Left renal pelvis (tissue), 4 donors: ENCODE measurements at places on chromosomes 12 and 14. TPM values are rescaled to one million over a fixed set of nuclear protein-coding genes. Genes with fewer than 3 reads are reported as not detected.

GRCh38 chr12:13074396-13075117, 28.9 kb downstream of the GSG1 start:
- DNase-seq: no peak

DNA sequence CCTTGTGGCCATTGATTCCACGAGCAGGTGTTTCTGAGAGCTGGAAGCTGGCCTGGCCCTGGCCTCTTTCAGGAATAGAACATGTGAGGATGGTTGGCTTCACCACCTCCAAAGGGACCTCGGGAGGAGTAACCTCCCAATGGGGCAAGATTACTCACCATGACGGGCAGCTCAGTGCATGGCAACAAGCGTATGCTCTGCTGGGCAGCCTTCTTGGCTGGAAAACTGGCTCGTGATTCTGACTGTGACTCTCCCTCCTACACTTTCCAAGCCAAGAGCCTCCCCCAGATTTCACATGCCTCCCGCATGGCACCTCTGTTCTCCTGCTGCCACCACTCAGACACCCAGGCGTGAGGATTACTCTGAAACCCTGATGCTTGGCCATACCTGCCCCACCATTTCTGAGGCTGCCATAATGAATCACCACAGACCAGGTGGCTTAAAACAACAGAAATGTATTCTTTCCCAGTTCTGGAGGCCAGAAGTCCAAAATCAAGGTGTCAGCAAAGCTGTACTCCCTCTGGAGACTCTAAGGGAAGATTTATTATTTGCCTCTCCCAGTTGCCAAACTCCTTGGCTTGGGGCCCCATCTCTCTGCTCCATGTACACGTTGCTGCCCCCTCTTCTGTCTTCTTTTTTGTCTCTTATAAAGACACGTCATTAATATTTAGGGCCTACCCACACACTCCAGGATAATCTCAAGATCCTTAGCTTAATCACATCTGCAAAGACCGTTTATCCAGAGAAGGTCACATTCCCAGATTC, 215.9 kb downstream of the CHST11 start:
- no peak for DNase-seq

GRCh38 chr14:87952307-87953094, 40.5 kb downstream of the GALC start:
- no peak for DNase-seq

The NKX2-1 gene
- polyA plus RNA-seq: 0.52 TPM

GRCh38 chr12:132348176-132348575, 18.8 kb upstream of the GALNT9 start:
- no peak for DNase-seq

DNA sequence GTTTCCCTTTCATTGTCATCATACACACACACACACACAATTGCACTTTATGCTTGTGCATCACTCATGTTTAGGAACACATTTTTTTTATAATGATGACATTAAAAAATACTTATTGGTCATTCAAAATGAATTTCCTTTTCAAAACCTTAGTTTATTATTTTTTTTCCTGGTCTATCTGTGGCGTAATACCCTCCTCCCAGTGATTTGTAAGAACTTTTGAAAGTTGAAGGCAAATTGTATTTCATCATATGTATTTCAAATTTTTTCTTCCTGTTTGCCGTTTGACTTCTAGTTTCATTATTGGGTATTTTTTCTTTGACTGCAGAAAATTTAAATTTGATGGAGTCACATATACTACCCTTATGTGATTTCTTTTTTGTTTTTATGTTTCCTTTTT, 2.5 kb upstream of the LRRK2 start:
- no peak for DNase-seq

The GYS2 gene
- polyA plus RNA-seq: not detected

The GPRC5A gene
- polyA plus RNA-seq: 7.1 TPM

DNA sequence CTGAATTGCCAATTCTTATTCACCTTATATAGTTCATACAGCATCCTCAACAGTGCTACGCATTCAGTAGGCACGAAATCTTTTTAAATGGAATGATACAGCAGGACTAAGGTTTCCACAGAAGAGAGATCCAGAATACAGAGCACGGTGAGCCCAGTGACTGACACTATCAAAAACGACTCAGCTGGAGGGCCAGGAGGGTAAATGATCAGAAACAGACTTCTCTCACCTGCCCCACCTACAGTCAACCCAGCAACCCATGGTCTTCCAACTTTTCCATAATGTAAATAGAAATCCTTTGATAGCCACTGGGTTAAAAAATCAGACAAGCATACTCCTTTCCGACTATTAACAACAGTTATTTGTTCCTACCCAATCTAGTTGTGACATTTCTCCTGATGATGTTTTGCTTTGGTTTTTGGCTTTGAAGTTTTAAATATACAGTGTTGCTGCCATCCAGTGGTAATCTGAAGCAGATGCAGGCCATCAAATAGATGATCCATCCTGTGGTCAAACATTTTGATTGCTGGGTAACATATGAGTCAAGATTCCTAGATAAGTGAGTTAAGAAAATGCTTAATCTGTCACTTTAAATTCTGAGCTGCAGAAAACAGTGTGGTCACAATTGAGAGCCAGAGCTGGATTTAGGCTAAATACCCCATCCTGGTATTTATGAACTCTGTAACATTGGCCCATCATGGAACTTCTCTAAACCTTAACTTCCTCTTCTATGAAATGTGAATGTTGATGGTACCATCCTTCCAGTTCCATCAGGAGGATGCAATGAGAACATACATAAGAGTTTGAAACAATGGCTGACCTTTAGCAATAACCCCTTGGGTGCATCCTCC, 42.0 kb downstream of the GPHB5 start:
- peak; percentile 19 for DNase-seq

DNA sequence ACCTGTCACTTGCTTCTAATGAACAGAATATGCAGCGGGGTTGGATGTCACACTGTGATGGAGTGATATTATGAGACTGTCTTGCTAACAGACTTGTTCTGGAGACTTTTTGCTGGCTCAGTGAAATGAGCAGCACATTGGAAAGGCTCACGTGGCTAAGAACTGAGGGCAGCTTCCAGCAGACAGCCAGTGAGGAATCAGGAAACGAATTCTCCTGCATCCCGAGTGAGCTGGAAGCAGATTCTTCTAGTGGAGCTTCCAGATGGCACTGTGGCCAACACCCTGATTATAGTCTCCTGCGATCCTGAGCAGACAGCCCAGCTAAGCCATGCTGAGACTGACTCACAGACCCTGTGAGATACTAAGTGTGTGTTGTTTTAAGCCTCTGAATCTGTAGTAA, 16.1 kb upstream of the TSPAN9 start:
- DNase-seq: no peak

- peak; percentile 87 for DNase-seq
Measured at GRCh38 chr12:58920102-58920960, at the start of gene LRIG3. Gene LRIG3 (minus strand): TSS chr12:58920504. CDS start chr12:58920235, 269 bp downstream.

DNA sequence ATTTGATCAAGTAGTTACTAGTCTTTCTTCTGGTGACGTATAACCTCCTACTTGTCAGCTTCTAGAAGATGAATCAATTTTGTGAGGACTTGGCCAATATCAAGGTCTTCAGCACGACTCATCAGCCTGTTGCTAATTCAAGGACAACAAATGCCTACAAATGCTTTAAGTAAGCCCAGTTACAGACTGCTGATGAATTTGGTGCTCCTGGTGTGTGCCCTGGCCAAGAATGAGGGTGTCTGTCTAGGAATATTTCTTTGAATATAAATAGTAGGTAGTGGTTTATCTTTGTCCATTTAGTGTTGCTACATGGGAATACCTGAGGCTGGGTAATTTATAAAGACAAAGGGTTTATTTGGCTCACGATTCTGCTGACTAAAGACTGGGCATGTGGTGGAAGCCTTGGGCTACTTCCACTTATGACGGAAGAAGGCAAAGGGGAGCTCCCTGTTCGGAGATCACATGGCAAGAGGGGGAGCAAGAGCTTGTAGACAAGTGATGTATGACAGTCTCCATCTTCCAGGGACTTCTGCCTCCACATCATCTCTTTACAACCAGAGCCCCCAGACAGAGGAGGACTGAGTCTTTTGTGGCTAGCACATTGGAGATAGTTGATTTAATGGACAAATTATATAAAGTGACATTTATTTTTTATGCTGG, 180.2 kb downstream of the CRADD start:
- no peak for DNase-seq

DNA sequence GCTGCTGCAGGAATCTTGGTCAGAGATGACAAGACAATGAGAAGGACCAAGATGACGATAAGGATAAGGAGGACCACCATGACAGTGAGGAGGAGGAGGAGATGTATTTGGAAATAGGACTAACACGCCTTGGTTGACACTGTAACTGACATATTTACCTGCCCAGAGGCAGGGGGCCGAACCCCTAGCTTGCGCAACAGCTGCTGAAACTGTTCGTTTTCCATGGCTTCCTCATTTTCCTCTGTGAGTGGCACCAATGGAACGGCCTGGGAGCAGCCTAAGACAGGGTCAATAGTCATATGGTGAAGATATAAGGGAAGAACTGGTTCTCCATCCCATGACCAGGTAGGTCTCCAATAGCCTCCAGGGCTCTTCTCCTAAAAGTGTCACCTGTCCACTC, 28.8 kb downstream of the TIMELESS start:
- no peak for DNase-seq

GRCh38 chr12:31363831-31364230, 37.9 kb upstream of the SINHCAF start:
- no peak for DNase-seq

- DNase-seq: no peak
Measured at GRCh38 chr12:116125956-116126566, 151.4 kb downstream of the MED13L start.

DNA sequence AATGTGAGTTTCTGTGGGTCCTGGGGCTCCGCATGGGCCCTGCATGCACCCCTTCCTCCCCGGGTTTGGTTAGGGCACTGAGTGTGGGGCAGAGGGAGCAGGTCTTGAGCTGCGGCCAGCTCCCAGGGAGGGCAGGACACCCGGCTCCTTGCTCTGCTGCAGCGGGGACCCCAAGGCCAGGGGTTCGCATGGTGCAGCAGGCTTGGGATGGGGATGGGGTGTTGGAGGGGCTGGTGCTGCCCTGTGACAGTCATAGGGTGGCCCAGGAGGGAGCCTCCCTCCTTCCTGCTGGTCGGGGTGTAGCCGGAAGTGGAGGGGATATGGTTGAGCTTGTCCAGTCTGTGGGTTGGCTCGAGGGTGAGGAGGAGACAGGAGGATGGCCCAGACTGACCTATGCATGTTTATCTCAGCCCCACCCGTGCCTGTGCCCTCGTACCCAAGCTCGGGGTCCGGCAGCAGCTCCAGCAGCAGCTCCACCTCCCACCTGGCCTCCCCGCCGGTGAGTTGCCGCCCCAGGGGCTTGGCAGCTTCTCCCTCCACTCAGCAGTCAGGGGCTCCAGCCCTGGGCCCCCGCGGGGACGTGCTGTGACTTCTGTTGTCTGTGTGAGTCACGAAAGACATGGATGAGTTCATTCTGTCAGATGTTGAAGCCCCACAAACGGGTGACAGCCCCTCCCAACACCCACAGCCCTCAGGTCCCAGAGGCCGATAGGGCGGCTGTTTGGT, 16.0 kb downstream of the ULK1 start:
- no peak for DNase-seq

DNA sequence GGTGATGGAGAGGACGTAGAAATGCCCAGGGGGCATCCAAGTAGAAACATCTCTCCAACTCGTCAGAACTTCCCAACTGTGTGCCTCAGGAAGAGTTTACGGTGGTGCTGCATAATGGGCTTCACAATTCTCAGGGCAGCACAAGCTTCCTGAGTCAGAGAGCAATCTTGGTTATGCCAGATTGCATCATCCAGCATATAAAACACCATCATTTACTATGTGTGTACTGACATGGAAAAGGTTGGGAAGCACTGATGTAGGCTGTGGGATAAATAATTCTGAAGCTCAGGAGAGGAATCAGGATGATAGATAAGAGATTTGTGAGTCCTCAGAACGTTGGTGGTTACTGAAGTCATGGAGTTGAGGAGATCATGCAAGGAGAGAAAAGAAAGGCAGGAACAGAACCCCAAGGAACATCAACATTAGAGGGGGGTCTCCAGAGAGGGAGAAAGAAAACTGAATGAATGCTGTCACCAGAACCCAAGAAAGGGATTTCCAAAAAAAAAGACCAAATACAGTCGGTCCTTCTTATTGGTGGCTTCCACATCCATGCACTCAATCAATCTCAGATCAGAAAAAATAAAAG, 4.7 kb upstream of the NCKAP5L start:
- no peak for DNase-seq

GRCh38 chr14:101120641-101121507, 217.4 kb upstream of the RTL1 start:
- DNase-seq: no peak

GRCh38 chr14:80215081-80215480, 3.8 kb upstream of the DIO2 start:
- DNase-seq: no peak

DNA sequence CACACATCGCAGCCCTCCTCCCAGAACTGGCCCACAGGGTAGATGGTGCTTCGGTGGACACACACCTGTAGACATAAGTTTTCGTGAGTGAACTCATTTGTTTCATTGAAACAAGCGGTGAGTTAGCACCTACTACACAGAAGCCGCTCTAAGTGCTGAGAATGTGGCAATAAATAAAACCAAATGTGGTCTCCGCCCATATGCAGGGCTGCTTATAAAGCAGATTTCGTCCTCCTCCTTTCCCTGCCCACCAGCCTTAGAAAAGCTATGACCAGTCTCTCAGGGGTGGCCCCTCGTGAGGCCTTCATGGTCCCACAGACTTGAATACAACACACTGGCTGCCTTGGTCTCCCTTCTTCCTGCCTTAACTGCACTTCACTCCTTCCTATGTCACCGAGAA, 31.1 kb upstream of the ANO2 start:
- no peak for DNase-seq

The FSCB gene
- polyA plus RNA-seq: not detected

DNA sequence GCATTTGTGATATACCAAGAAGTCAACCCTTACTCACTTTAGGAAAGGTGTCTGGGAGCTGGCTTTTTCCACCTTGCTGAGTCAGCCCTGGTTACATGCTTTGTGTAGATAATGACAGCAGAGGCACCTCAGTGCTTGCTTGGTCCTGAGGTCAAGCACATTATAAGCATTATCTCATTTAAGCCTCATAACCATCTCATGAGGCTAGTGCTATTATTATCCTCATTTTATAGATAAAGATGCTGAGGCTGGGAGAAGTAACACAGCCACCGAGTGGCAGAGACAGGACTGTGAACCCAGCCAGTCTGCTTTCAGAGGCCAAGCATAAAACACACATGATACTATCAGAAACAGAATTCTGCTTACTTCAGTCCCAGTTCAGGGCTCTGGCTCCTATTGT, 29.4 kb downstream of the MAX start:
- DNase-seq: no peak

DNA sequence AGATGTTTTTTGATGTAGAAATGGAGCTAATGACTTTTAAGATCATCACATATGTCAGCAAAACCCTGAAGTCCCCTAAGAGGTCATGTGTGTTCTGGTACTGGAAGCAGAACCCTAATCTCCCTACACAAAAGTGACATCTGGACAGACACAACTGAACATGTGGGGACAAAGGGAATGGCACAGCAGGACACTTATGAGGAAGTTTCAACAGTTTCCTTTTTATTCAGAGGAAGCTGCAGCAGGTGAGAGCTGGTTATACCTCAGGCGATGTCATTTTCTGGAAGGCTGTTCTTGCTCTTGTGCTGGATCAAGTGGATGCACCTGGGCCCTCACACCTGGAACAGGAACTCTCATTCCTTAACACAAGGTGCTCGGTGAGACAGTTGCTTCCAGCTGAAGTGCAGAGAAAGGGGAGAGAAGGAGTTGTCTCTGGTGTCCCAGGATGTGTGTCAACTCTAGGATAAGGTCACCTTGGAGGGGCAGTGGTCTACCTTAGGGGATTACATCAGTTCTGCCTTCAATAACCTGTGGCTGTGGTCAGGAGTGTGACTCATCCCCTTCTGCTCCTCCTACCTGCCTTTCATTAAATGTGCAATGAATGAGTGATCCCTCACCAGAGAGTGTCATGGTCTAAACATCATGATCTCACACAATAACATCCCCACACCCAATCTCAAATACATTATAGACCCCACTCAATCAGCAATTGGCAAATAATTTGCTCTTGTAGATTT, 463.4 kb downstream of the TMEM121 start:
- no peak for DNase-seq
